ENCODE measurements at places on chromosomes 11 and 22.

GRCh38 chr11:31761636-31762035 lies 49.5 kb downstream of the PAX6 start:
- DNase-seq = no peak

GRCh38 chr22:19902245-19902715 lies 39.3 kb upstream of the COMT start:
- DNase-seq = no peak

DNA sequence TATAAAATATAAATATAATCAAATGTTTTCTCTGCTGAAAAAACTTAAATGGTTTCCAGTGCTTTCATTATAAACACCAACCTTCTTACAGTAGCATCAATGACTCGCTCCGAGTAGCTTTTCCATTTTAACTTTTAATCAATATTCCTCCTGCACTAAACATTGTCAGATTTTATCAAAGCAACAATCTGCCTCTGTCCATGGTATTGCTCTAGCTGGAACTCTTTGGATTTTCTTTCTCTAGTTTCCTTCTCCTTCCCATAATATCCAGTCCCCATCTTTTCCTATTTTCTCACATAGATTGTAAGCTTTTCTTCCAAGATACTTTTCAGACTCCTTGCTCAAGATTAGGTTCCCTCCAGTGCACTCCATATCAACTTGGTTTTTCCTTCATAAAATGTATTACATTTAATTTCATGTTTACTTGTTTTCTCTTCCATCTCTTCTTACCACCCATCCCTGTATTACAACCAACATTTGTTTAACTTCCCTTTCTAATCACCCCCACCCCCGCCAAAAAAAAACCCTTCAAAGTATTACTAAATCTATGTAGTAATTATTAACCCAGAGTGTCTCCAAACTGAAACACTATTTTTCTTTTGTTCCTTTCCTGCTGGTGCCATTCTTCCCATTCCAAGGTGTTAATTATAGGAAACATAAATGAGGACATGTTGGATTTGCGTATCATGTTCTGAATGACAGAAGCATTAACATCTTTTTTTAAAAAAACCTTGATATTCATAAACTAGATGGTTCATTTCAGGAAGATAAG lies 716.5 kb downstream of the NELL1 start:
- no peak for DNase-seq

- DNase-seq = no peak
Observed at GRCh38 chr11:60756307-60757032, at the start of gene MS4A15. Gene MS4A15 (plus strand): TSS chr11:60756867. CDS start chr11:60763734, 6,867 bp downstream.

- no peak for DNase-seq
Observed at GRCh38 chr11:10294290-10294953, 403 bp upstream of the SBF2 start.

DNA sequence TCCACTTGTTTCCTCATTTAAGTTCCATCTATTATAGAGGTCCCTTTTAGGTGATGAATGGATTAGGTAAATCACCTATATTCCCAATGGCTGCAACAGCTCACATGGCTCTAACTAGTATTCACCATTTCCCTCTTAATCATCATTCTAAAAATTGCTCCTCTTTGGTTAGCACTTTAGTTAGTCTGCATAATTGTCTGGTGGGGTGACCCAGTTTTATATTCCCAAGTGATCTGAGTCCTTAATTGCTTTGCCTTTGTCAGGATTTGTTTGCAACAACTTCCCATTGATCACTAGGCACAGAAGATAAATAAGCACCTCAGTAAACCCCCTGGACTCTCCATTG lies 395.2 kb downstream of the RAB38 start:
- no peak for DNase-seq

GRCh38 chr22:25497716-25498115 lies 66.8 kb upstream of the GRK3 start:
- DNase-seq = no peak

DNA sequence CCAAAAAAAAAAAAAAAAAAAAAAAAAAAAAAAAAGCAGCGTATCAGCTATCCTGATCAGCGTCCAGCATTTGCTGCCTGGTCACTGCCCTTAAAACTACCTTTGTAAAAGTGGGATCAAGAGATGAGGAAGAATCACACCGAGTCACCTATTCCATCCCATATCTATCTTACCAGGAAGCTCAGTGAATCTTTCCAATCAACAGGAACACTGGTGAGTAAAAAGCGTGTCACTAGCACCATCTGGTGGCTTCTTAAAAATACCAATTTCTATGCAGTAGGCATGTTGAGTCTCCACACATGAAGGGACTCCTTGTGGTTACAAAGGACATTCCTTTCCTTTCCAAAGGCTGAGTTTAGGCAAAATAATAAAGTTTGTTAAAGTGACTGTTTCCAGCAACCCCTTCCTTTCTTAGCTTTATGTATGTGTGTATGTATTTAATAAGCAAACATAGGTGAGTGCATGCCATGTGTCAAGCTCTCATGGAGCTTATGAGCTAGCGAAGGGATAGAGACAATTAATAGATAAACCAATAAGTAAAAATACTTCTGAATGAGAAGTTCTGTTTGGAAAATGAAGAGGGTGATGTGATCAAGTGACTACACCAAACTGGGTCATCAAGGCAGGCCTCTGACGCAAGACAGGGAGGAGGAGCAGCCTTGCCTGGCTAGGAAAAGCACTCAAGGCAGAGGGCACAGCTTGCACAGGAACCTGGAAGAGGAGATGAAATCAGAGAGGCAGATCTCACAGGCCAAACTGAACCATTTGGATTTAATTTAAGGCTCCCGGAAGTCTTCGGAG lies 13.9 kb upstream of the TP53AIP1 start:
- no peak for DNase-seq

- DNase-seq = no peak
Observed at GRCh38 chr11:79119491-79120284, 321.1 kb downstream of the TENM4 start.

DNA sequence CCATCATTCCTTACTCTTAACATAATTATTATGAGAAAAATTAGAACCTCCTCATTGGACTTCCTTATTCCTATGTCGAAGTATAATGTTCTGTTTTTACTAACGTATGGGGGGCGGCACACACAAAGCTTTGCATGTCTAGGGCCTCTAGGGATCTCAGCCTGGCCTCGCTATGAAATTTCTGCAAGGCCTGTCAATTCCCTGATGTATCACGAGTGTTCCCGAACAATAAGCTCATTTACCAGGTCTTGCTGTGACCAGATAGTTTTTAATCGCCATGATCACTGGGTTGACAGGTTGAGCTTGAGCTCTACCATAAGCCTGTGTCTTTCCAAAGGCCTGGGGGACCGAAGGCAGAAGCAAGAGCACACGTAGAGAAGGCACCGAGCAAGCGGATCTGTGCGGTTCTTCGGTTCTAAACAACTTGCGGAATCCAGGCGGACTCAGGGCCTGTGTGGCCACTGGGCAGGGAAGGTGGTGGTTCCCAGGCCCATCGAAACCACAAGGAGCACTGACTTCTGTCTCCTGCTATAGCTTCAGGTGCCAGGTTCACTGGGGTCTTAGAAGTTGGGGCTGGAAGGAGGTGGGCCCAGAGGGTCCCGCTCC lies 10.4 kb upstream of the FXYD2 start:
- no peak for DNase-seq

- no peak for DNase-seq
Observed at GRCh38 chr22:22458896-22459588, 49.5 kb downstream of the ZNF280B start.

DNA sequence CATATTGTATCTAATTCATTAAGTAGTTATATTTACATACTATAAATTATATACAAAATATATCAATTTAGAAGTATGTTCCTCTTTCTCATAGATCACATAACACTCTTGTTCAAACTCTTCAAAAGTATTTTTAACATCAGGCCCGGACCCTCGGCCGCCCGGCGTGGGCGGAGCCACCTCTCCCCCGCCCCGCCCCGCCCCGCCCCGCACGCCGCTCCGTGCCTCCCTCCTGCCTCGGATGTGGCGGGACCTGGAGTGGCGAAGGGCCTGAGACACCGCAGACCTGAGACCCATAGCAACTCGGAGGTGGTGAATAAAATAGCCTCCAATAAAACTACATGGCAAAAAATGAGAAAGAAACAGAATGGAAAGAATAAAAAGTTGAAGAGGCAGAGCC lies 105.9 kb upstream of the BDNF start:
- no peak for DNase-seq

GRCh38 chr11:86219311-86220193 lies 25.0 kb upstream of the EED start:
- no peak for DNase-seq

DNA sequence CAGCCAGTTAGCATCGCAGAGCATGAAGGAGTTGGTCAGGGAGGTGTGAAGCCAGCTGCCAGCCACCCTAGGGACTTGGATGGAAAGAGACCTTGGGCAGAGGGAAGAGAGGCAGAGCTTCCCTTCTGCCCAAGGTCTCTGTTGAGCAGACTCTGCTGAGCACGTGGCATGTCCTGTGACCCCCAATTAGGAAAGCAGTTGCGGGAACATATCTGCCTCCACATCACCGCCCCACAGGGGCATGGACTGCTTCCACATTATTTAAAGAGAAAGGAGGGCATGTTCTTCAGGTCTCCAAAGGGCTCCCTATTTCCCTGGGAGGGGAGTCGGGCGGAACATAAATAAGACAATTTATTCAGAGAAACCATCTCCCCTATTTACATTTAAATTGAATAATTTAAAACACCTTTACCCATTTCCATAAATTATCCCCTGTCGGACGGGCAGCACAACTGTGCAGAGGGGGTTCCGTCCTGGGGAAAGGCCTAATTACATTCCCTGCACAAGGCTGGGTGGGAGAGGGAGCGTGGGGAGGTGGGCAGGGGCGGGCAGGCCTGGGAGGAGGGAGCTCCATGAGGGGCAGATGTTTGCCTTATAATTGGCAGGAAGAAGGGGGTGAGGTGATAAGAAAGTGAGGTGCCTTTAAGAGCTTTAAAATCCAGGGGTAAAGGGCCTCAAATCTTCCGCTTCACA lies 88.8 kb upstream of the THY1 start:
- no peak for DNase-seq

DNA sequence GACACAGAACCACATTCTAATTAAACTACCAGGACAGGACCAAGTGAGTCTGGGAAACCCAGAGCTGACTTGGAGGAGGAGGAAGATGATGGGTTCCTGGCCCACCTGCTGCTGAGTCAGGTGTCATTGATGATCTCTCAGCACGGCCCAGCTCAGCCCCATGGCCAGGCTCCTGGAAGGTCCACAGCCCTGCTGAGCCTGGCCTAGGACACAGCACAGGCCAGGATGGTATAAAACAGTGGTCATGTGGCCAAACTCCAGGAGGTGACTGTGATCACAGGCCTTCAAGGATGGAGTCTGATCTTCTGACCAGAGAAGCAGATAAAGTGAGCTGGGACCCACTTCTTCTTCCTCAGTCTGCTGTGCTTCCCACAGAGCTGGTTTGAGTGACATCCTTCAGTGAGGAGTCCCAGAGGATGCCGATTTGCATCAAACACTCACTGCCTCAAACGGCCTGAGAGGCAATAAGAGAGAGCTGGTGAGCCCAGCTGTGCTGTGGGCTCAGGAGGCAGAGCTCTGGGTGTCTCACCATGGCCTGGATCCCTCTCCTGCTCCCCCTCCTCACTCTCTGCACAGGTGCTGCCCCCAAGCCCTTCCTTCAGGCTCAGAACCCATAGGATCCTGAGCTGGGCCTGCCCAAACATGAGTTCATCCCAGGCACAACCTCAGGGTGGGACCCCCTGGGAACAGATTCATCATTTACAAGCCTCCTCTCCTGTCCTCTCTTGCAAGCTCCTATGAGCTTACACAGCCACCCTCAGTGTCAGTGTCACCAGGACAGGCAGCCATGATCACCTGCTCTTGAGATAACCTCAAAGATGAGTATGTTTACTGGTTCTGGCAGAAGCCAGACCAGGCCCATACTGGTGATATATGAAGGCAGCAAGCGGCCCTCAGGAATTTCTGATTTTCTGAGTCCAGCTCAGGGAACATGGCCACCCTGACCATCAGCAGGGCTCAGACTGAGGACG lies 37.7 kb upstream of the IGLL5 start:
- DNase-seq = no peak

GRCh38 chr11:122822241-122822640 lies 16.1 kb upstream of the CRTAM start:
- DNase-seq = no peak

- no peak for DNase-seq
Observed at GRCh38 chr11:96538104-96538503, 148.3 kb downstream of the JRKL start.

- DNase-seq = no peak
Observed at GRCh38 chr11:91686700-91687099, 537.9 kb upstream of the FAT3 start.

DNA sequence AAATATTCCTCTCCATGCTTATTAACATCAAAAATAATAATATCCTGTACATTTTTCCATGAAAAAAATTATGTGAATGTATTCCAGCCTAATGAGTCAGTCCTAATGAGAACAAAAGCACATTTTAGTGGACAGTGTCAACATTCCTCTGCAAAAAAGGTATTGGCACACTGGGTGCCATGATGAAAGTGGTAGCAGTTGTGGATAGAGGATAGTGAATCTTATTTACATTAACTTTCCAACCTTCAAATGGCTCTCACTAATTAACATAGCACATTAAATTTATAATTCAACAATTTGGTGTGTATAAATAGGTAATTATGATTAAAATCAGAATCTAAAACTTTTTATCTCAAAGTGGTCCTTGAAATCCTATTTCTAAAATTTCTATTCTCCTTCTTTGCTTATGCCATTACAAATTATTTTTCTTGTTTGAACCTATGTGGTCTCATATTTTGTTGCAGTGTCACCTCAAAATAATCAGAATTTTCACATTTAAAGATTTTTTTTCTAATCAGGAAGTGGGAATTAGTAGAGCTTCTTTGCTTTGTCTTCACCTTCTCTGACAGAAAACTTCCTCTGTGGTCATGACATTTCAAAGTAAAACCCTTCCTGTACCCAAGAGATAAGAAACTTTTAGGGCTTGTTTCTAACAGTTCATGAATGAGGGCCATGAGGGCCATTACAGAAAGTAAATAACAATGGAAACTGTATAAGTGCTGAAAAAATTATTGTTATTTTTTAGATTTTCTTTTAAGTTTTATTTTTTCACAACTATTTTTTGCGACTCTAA lies 18.7 kb downstream of the SOX6 start:
- DNase-seq = no peak

DNA sequence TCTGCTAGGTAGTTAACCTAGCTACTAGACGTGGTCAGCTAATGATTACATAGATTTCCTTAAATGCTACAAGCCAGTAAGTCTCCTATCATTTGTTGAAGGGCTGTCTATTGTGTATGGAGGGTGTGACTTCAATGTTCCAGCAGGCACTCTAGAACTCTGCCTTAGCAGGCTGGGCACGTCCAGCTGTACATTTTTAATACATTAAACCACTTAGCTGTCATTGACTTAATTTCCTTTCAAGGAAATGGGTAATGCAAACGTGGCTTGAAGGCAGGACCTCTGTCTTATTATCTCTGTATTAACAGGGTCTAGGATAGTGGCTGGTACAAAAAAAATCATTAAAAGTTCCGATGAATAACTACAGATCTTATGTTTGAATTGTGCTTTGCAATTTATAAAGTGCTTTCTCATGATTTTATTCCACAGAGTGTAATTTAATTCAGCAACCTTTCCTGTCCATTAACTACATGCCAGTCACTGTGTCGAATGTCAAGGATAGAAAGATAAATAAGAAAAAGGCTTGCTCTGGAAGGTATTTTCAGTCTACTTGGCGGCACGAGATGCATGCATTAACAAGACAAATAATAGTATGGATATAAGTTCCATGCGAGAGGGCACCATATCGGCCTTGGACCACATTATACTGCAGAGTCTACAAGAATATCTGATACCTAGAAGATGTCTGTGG lies 60.3 kb downstream of the APOL3 start:
- DNase-seq = no peak
